Liver (tissue), 10 donors: ENCODE measurements at places on chromosomes 16 and 17.

- DNase-seq: no peak
Measured at GRCh38 chr17:55254375-55254774, 10.4 kb upstream of the HLF start.

- no peak for DNase-seq
Measured at GRCh38 chr17:6494239-6494941, 50.1 kb downstream of the PIMREG start.

DNA sequence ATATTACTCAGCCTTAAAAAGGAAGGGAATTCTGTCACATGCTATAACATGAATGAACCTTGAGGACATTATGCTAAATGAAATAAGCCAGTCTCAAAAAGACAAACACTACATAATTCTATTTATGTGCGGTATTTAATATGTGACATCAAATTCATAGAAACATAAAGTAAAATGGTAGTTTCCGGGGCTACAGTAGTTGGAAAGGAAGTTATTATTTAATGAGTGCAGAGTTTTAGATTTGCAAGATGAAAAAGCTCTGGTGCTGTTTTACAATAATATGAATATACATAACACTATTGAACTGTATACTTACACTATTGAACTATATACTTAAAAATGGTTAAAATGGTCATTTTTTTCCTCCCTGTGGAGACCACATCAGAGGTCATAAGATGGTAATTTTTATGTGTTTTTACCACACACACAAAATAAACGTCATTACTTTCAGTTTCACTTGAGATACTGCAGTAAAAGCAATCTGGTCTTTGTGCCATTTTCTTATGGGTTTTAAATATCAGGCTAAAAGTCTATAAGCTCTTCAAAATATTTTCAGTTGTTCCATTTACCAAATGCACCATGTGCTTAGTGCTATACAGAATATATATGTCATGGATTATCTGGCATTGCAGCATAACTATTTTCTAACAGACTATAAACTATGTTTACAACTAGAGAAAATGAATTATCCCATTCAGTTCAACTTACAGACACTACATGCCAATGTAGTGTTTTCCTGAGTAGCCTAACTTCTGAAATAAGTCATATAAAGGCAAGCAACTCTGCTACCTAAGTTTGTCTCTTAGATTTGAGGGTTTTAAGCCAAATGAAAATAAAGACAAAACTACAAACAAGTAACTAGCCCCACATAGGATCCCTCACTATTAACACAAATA, 90.9 kb downstream of the SPAG9 start:
- DNase-seq: no peak

GRCh38 chr16:46929378-46930332, 43.8 kb downstream of the DNAJA2 start:
- DNase-seq: peak; percentile 71

DNA sequence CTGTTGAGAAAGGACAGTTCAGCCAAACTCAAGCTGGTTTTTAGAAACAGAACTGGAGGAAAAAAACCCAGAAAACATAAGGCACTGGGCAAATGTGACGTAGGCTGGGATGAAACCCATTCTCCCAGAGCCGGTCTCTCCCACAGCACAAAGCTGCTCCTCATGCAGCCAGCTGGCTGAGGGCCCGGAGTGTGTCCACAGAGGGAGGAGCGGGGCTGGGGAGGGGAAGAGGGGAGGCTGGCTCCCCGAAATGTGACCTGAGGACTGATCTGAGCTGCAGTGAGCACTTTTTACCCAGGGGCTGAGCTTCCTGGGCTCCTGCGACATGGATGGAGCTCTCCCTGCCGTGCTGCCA, 20.8 kb downstream of the FOXF1 start:
- DNase-seq: no peak

DNA sequence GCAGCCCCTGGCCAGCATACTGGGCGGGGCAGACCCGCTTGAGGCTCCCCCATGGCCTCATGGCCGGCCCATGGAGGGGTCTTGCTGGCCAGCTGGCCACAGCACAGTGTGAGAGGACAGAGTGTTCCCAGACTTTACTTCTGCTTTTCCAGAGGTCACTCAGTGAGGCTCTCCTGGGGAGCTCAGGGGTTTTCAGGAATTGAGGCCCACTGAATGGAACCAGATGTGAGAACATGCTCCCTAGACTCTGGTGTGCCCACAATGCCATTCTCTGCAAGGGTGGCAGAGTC, 21.2 kb downstream of the ATP6V0D1 start:
- DNase-seq: no peak

DNA sequence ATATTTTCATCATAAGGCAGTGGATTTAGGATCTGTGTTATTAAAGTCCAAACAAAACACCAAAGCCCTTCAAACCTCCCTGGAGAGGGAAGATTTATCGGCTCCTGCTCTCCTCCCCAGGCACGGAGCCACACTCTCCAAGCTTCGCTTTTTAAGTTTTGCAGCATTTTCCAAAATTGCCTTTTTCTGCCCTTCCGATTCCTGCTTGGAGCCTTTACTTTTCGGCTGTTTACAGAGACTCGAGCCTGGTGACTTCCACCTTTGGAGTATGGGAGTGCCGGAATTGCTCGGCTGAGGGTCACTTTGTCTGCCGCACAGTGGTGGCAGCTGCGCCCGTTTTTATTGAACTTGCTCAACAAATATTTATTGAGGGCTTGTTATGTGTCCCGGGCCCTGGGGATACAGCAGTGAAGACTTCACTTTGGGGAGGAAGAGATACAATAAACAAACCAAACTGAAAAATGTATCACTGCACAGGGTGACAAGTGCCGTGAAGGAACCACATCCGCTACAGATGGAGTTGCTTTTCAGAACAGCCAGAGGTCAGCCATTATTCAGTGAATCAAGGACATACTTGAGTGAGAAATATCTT, 185.5 kb downstream of the NTN1 start:
- DNase-seq: no peak

DNA sequence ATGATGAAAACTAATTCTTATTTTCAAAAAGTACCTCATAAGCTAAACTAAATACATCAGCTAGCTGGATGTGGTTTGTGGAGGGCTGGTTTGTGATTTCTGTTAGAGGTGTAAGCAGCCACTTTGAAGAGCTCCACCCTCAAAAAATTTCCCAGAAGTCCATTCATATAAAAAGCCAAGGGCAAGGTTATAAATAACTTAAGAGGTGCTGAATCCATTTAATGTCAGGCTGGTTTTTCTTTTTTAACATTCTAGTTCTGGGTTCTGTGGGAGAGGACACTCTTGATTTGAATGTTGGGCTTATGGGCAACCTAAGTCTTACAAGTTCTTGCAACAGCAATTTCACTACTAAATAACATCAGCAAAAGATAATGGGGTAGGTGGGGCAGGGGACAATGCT, 3.4 kb upstream of the WIPI1 start:
- DNase-seq: no peak

DNA sequence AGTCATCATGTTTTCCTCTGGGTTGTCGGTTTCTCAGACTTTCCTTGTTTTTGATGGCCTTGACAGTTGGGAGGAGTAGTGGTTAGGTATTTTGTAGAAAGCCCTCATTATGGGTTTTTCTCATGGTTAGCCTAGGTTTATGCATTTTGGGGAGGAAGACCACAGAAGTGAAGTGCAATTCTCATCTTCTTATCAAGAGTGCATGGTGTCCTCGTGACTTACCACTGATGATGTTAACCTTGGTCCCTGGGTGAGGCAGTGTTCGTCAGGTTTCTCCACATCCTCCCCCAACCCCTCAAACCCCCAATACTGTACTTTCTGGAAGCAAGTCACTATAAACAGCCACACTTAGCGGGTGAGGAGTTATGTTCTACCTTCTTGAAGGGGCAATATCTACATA, 42.3 kb downstream of the BPTF start:
- DNase-seq: no peak

- no peak for DNase-seq
Measured at GRCh38 chr16:48479955-48480354, 94.7 kb upstream of the SIAH1 start.

- no peak for DNase-seq
Measured at GRCh38 chr17:40281663-40282062, 6.0 kb upstream of the CDC6 start.

GRCh38 chr17:28147017-28147416, 104.5 kb downstream of the NLK start:
- DNase-seq: no peak

DNA sequence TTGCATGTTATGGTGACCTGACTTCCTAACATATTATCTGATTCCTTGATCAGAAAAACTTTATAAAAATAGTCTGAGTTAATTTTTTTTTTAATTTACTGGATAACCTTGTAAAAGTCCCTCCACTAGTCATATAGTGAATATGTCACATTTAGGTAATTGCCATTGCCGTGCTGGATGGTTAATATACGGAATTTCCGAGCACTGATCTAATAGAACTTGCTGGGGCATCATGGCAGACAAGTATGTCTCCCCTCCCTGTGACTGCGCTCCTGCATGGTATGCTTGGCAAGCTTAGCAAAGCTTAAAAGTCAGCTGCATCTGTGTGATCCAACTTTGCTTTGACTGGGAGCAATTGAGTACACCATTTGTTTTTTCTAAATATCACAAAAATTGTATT, 239.4 kb upstream of the TBX2 start:
- DNase-seq: no peak

DNA sequence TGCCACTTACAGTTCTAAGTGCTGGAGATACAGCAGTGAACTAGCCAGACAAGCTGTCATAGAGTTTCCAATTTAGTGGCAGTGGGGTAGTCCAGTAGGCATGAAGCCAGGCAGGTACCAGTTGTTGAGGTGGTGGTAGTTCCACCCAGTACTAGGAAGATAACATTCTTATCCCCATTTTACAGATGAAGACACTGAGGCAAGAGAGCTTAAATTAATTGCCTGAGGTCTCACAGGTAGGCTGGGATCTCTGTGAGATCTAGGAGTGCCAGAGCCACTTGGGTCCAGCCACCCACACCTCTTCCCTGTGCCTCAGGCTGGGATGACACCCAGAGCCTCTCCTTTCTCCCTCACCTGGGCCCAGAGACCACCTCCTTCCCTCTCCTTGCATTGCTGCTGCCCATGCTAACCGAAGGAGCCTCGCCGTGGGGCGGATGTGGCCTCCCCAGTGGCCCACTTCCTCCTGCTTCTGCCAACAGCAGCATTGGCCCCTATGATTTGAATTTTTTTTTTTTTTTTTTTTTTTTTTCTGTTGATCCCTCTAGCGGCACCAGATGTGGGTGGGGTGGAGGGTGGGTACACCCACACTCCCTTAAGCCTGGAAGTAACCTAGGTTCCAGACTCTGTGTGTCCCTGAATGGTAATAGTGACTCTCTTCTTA, 114.0 kb downstream of the PRKCB start:
- no peak for DNase-seq

- no peak for DNase-seq
Measured at GRCh38 chr17:6186998-6187397, 116.8 kb downstream of the WSCD1 start.

DNA sequence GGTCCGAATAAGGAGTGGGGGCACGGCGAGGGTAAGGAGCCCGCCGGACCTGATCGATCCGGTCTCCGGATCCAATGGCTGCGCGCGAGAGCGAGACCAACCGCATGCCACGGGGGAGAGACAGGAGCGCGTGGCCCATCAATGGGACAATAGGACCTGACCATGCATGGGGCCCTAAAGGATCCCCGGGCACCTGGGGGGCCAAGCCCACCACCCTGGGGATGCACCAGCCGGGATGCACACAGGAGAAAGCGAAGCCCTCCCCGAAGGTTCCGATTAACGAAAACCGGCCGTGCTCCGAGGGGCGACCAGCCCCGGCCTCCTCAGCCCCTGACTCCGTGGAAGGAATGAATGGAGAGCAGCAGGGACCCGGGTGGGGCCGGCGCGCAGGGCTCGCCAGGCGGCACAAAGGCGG, 525 bp downstream of the JPT1 start:
- DNase-seq: peak; percentile 50

- DNase-seq: no peak
Measured at GRCh38 chr17:82332669-82333278, 792 bp downstream of the SECTM1 start.

DNA sequence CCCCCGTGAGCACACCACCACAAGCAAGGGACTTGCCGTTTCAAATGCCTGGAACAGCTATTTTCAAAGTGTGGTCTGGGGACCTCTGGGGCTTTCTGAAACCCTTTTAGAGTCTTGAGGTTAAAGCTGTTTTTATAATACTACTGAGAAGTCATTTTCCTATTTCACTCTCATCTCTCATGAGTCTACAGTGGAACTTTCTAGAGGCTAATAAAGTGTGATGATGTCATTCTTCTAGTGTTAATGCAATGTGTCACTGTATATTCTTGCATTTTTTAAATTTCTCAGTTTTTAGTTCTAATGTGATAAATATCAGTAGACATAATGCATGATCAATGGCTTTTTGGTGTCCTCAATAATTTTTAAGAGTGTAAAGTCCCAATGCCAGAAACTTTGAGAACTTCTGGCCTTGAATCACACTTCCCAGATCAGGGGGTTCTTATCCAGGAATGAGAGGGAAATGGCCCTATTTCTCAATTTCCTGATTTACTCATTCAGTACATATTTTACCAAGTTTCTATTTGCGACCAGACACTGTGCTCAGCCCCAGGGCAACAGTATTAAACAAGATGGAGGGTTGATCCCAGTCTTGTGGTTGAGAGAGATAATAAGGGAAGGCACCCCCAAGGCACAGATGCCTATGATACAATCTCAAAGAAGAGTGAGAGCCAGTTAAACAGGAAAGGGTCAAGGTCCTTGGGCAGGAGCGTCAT, 444.0 kb downstream of the HS3ST3B1 start:
- no peak for DNase-seq

GRCh38 chr16:3650631-3651265, 3.7 kb upstream of the DNASE1 start:
- no peak for DNase-seq

DNA sequence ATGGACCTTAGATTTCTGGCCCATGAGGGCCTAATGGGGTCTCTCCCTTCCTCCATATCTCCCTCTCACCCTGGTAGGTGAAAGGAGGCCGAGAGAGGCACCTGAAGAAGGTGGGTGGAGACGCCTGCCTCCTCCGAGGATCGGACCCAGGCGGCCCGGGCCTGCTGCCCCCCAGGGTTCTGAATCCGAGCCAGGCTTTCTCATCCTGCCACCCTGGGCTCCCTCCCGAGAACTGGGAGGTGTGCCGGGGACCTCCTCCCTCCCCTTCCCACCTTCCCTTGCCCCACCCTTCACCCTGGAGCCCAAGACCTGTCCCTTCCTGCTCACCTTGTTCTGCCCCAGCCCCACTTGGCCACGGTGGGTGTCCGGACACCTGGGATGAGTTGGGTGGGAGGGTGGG, 5.0 kb downstream of the FBXL19 start:
- no peak for DNase-seq

DNA sequence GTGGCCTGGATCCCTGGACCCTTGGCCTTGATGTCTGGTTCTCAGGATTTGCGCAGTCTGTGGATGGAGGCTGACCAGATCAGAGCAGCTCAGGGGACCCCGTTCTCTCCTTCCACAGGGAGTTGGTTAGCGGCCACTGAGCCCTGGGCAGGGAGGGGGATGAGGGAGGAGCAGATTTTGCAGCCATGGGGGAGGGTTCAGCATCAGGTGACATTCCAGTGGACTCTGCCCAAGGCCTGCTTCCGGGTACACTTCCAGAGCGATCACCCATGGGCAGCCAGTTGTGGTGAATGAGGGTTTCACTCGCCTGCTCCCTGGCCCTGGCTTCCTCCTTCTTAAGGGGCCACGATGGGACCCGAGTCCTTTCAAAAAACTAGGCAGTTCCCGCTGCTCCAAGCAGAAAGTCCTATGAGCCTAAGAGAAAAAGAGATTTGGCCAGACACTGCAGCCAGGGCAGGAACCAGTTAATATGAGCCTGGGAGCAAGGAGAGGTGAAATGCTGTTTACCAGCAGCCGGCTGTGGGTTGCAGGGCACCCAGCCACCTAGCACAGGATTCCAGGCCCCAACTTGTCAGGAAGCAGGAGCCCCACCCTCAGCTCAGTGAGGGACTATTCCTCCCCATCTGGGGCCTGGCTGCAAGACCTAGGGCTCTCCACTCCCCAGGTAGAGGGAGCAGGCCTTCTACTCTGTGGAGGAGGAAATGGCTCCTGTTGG, 4.7 kb upstream of the GPRC5C start:
- peak; percentile 68 for DNase-seq
